ENCODE measurements at places on chromosomes 5 and 9.

GRCh38 chr9:80560976-80561375, 989.2 kb downstream of the TLE4 start:
- H3K27ac ChIP-seq = no peak overlapping the region
- H3K4me3 ChIP-seq = no peak overlapping the region
- DNase-seq = no peak
- no peaks in the 10 kb centered on the region for H3K36me3 ChIP-seq
- no peaks in the 10 kb centered on the region for H3K4me1 ChIP-seq
- no peaks in the 10 kb centered on the region for H3K27me3 ChIP-seq

DNA sequence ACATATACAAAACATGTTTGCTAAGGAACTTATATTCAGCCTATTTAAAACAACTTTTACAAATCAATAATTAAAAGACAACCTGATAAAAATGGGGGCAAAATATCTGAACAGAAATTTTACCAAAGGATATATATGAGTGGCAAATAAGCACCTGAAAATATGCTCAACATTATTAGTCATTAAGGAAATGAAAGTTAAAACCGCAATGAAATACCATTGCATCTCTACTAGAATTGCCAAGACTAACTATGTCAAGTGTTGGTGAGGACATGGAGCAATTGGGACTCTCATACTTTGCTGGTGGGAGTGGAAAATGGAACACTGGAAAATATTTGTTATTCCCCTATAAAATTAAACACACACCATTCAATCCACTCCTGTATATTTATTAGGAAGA, 26.3 kb upstream of the PPP2R2B start:
- no peaks in the 10 kb centered on the region for H3K36me3 ChIP-seq
- H3K4me3 ChIP-seq = no peak overlapping the region
- H3K27ac ChIP-seq = no peak overlapping the region
- no peaks in the 10 kb centered on the region for H3K27me3 ChIP-seq

- H3K27me3 ChIP-seq = no peaks in the 10 kb centered on the region
- H3K4me3 ChIP-seq = no peak overlapping the region
- H3K4me1 ChIP-seq = peaks cover 30% of the 10 kb centered on the region
- no peak overlapping the region for H3K27ac ChIP-seq
- H3K36me3 ChIP-seq = no peaks in the 10 kb centered on the region
- no peak for DNase-seq
These were observed 71.8 kb downstream of the GNAQ start for GRCh38 chr9:77959803-77960202.

DNA sequence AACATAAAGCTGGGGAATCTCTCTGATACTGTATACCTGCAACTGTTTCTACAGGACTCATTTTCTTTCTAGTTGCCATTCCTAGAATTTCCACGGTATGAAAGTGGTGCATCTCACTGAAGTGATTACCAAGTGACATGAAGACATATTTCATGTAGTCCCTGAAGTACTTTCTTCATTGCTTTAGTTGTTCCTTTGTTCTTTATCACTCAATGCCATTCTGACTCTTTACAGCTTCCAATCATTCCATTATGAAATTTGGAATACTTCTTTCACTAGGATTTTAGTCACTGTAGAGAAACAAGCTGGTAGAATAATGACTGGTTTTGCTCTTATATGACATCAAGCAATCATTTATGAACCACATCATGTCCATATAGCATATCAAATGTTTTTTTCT, 645.1 kb downstream of the CDH18 start:
- no peak overlapping the region for H3K4me3 ChIP-seq
- no peak overlapping the region for H3K27ac ChIP-seq
- H3K27me3 ChIP-seq = no peaks in the 10 kb centered on the region
- no peaks in the 10 kb centered on the region for H3K4me1 ChIP-seq
- no peak for DNase-seq

- H3K36me3 ChIP-seq = no peaks in the 10 kb centered on the region
- DNase-seq = no peak
- H3K27ac ChIP-seq = no peak overlapping the region
- no peak overlapping the region for H3K4me3 ChIP-seq
These were observed 57.7 kb downstream of the LMX1B start for GRCh38 chr9:126671381-126671831.

- H3K4me1 ChIP-seq = peaks cover 35% of the 10 kb centered on the region
- peak overlapping the region; percentile 89 for H3K27ac ChIP-seq
- peaks cover 18% of the 10 kb centered on the region for H3K27me3 ChIP-seq
- peak overlapping the region; percentile 13 for H3K4me3 ChIP-seq
- peak; percentile 93 for DNase-seq
These were observed 65.5 kb upstream of the ABCA1 start for GRCh38 chr9:104993291-104993963.

DNA sequence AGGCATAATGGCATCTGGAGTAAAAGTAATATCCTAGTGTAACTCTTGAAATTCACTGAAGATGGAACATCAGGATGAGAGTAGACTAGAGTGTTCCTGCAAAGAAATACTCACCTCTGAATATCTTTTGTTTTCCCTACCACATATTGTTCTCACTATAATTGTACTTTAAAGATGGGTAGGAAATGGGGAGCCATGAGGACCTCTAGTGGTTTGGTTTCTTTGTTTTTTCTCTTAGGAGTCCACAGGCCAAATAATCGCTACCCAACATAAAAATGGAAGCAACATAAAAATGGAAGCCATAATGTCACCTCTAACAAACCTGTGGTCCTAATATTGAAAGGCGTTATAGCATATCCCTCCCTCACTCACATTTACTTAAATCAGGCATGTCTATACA, 2375.8 kb downstream of the MAT2B start:
- no peaks in the 10 kb centered on the region for H3K4me1 ChIP-seq
- no peak overlapping the region for H3K4me3 ChIP-seq
- peak overlapping the region; percentile 14 for H3K27ac ChIP-seq
- H3K36me3 ChIP-seq = no peaks in the 10 kb centered on the region

- H3K4me1 ChIP-seq = no peaks in the 10 kb centered on the region
- no peak overlapping the region for H3K4me3 ChIP-seq
- DNase-seq = no peak
- no peaks in the 10 kb centered on the region for H3K36me3 ChIP-seq
- H3K27me3 ChIP-seq = peaks cover 7% of the 10 kb centered on the region
These were observed 7.5 kb upstream of the EGFLAM start for GRCh38 chr5:38250763-38251448.

- DNase-seq = no peak
- no peaks in the 10 kb centered on the region for H3K27me3 ChIP-seq
- H3K4me1 ChIP-seq = peaks cover 3% of the 10 kb centered on the region
- H3K27ac ChIP-seq = no peak overlapping the region
- no peaks in the 10 kb centered on the region for H3K36me3 ChIP-seq
- H3K4me3 ChIP-seq = no peak overlapping the region
These were observed 83.2 kb upstream of the ADRA1B start for GRCh38 chr5:159833088-159833487.

- H3K27me3 ChIP-seq = peaks cover 41% of the 10 kb centered on the region
- no peak for DNase-seq
- H3K36me3 ChIP-seq = no peaks in the 10 kb centered on the region
These were observed 3.4 kb upstream of the CCNO start for GRCh38 chr5:55236800-55237199.

DNA sequence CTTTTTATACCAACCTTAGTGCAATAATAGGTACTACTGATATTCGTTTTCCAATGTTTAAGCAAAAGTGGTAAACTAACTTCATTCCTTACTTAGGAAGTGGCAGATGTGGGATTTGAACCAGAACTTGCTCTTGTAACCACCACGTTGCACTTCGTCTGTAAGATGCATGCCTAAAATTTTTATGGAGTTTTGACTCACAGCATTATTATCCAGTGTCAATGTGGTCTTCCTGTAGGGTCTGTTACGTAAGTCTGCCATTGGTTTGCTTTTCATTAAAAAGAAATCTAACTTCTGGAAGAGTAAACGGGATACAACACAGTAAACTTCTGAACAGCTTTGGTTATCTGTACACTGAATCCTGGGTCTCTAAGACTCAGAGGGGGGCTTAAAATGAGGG, 521.0 kb upstream of the WWC1 start:
- no peaks in the 10 kb centered on the region for H3K36me3 ChIP-seq
- DNase-seq = no peak
- no peak overlapping the region for H3K27ac ChIP-seq
- H3K4me3 ChIP-seq = no peak overlapping the region
- H3K4me1 ChIP-seq = peaks cover 2% of the 10 kb centered on the region

DNA sequence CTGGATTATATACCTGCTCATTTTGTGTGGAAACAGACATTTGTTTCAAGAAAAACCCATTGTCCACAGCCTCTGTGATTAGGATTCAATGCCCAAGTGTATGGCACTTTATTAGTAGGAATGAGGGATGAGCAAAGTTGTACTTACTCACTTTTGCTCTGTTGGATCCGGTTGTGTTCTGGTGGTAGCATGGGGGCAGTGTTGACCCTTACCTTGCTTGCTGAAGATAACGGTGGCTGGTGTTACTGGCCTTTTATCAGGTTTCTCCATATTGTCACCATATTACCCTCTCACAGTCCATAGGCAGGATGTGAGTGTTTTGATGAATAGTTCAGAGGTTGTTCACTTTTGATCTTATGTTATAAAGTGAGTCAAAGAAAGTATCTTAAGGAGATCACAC, 42.7 kb upstream of the NUDT12 start:
- H3K36me3 ChIP-seq = no peaks in the 10 kb centered on the region
- DNase-seq = no peak
- H3K4me1 ChIP-seq = no peaks in the 10 kb centered on the region
- H3K27me3 ChIP-seq = no peaks in the 10 kb centered on the region
- no peak overlapping the region for H3K4me3 ChIP-seq

GRCh38 chr9:119758241-119758640, 389.0 kb upstream of the BRINP1 start:
- H3K27me3 ChIP-seq = no peaks in the 10 kb centered on the region
- H3K27ac ChIP-seq = no peak overlapping the region
- H3K4me1 ChIP-seq = no peaks in the 10 kb centered on the region
- DNase-seq = no peak
- H3K36me3 ChIP-seq = no peaks in the 10 kb centered on the region

- H3K36me3 ChIP-seq = no peaks in the 10 kb centered on the region
- H3K27ac ChIP-seq = no peak overlapping the region
- no peak overlapping the region for H3K4me3 ChIP-seq
- no peak for DNase-seq
- no peaks in the 10 kb centered on the region for H3K4me1 ChIP-seq
- H3K27me3 ChIP-seq = no peaks in the 10 kb centered on the region
These were observed 377.0 kb upstream of the ACTBL2 start for GRCh38 chr5:57859626-57860025.

- H3K27me3 ChIP-seq = no peaks in the 10 kb centered on the region
- no peaks in the 10 kb centered on the region for H3K36me3 ChIP-seq
- no peaks in the 10 kb centered on the region for H3K4me1 ChIP-seq
These were observed 34.1 kb upstream of the IL31RA start for GRCh38 chr5:55817030-55817429.

DNA sequence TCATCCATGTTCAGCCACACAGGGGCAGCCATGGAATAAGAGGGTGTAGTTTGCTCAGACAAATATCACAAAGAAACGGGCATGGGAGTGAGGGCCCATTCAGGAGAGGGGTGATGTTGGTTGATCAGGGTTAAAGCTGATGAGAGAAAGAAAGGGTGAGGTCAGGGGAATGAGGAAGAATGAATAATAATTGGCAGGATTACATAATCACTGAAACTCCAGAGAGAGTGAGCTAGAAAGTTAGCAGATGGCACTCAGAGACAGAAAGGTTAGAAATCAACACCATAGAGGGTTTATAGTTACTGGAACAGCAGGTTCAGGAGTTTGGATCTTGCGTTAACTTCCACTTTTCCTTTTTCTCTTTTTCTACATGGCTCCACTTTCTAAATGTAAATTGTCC, 113.9 kb downstream of the TAF11L14 start:
- no peak overlapping the region for H3K4me3 ChIP-seq
- no peaks in the 10 kb centered on the region for H3K27me3 ChIP-seq
- H3K4me1 ChIP-seq = no peaks in the 10 kb centered on the region
- DNase-seq = no peak

- no peak for DNase-seq
- H3K27me3 ChIP-seq = no peaks in the 10 kb centered on the region
- no peak overlapping the region for H3K27ac ChIP-seq
- peaks cover 15% of the 10 kb centered on the region for H3K36me3 ChIP-seq
- H3K4me1 ChIP-seq = no peaks in the 10 kb centered on the region
These were observed 29.4 kb downstream of the IPPK start for GRCh38 chr9:92640398-92641091.

- H3K4me1 ChIP-seq = no peaks in the 10 kb centered on the region
- H3K27me3 ChIP-seq = no peaks in the 10 kb centered on the region
- DNase-seq = no peak
- no peak overlapping the region for H3K4me3 ChIP-seq
These were observed 21.6 kb downstream of the TJP2 start for GRCh38 chr9:69195668-69196067.

GRCh38 chr9:94865582-94866452, 139.3 kb downstream of the AOPEP start:
- no peak for DNase-seq
- no peaks in the 10 kb centered on the region for H3K27me3 ChIP-seq
- H3K4me3 ChIP-seq = no peak overlapping the region
- no peaks in the 10 kb centered on the region for H3K4me1 ChIP-seq
- H3K27ac ChIP-seq = no peak overlapping the region

- H3K36me3 ChIP-seq = 0 out of 2 replicates have a peak, but pooled peaks cover 2% of the 10 kb centered on the region
- H3K27ac ChIP-seq = no peak overlapping the region
- no peak for DNase-seq
- H3K4me3 ChIP-seq = no peak overlapping the region
- no peaks in the 10 kb centered on the region for H3K4me1 ChIP-seq
These were observed 53.5 kb upstream of the MCCC2 start for GRCh38 chr5:71533615-71534014.

- no peak overlapping the region for H3K4me3 ChIP-seq
- DNase-seq = no peak
- no peaks in the 10 kb centered on the region for H3K36me3 ChIP-seq
- 0 out of 2 replicates have a peak, but pooled peaks cover 2% of the 10 kb centered on the region for H3K27me3 ChIP-seq
- peaks cover 25% of the 10 kb centered on the region for H3K4me1 ChIP-seq
These were observed 28.2 kb downstream of the FAM163B start for GRCh38 chr9:133581011-133581410.

GRCh38 chr5:170860818-170861666, 776 bp upstream of the RANBP17 start:
- peaks cover 3% of the 10 kb centered on the region for H3K27me3 ChIP-seq
- no peak overlapping the region for H3K27ac ChIP-seq
- no peak for DNase-seq
- H3K36me3 ChIP-seq = no peaks in the 10 kb centered on the region

DNA sequence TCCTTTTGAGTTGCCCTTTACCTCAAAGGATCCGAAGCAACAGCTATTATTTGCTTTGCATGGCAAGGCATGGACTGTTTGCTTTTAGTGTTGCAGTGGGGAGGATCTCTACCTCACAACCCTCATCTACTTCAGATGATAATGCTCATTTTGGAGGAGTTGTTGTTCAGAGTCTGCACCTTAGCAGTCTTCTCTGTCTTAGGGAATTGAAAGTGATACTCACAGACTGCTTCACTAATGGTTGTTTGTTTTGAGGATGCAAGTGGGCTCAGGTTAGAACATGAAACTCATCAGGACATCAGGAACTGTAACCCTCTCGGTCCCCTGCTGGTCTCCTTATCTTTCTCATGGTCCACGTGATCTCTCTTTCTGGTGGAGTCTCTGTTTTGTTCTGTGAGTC, 172.9 kb upstream of the ANKH start:
- H3K27me3 ChIP-seq = no peaks in the 10 kb centered on the region
- DNase-seq = no peak
- no peaks in the 10 kb centered on the region for H3K4me1 ChIP-seq
- H3K27ac ChIP-seq = no peak overlapping the region

GRCh38 chr5:66454186-66455078, 141.8 kb upstream of the MAST4 start:
- no peaks in the 10 kb centered on the region for H3K4me1 ChIP-seq
- no peak for DNase-seq
- no peaks in the 10 kb centered on the region for H3K27me3 ChIP-seq
